Large intestine (tissue), 12 donors: ENCODE measurements at places on chromosomes 7 and 10. TPM values are rescaled to one million over a fixed set of nuclear protein-coding genes. Genes with fewer than 3 reads are reported as not detected.

- no peak for DNase-seq
Measured at GRCh38 chr10:71344154-71344925, 25.3 kb downstream of the SLC29A3 start.

- no peak for DNase-seq
Measured at GRCh38 chr7:105805447-105806019, 70.9 kb downstream of the ATXN7L1 start.

GRCh38 chr10:113041324-113041723 lies 91.3 kb downstream of the TCF7L2 start:
- no peak for DNase-seq

The C10orf105 gene
- 0.27 TPM for polyA plus RNA-seq

The SSC4D gene
- polyA plus RNA-seq: 1.2 TPM

DNA sequence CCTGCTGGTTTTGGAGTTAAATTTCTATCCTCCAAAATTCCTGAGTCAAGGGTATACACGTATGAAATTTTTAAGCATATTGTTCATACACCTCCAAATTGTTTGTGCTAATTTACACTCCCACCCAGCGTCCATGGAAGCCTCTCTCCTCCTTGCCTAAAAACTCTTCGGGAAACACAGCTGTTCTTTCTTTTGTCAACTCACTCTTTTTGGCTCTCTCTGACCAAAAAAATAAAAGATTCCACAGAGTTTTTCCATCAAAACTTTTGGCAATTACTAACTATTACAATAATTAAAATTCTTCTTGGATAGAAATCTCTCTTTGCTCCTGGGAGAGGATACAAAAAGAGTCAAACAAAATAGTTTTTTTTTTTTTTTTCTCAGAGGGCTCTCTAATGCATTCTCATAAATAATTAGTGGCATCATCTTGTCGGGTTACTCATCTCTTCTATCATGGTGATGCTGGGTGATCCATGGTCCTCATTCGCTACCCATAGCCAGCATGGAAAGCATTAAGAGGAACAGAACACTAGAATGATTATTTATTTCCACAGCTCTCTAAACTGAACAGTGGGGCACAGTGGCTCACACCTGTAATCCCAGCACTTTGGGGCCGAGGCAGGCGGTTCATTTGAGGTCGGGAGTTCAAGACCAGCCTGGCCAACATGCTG lies 310.7 kb downstream of the SFMBT2 start:
- no peak for DNase-seq

- DNase-seq: no peak
Measured at GRCh38 chr7:131899271-131900030, 343.0 kb upstream of the PODXL start.

The LIPK gene
- not detected for polyA plus RNA-seq

DNA sequence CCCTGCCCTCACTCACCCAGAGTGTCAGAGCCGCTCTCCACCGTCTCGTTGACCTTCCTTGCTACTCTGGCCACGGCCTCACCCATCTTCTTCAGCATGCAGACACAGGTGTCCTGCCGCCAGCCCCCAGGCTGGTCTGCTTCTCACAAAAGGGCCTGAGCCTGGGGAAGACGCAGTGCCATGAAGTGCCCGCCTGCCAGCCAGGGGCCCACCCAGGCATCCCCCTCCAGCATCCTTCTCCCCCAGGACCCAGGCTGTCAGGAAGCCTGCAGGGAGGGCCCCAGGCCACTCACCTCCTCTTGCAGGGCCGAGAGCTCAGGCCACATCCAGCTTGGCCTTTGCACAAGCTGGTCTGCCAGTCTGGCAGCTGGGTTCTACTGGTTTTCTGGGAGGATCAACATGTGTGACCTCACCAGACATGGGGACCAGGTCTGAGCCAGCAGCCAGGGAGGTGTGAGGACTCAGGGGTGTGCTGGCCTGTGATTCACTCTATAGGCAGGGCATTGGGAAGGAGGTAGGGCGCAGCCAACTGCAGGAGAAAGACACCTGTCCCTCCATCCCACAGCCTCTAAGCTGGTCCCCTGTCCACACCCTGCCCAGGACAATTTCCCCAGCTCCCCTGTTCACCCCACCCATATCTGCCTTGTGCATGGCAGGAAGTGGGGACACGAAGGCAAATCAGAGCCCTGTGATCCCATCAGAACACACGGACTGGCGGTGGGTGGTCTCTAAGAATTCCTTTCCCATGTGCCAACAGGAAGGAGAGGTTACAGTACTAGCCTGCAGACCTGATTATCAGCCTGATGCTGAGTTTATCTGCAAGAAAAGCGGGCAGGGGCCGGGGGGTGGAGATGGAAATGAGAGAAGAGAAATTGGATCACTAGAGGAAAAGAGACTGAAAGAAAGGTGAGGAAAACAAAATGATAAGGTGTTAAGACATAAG lies 5.7 kb downstream of the LRRC20 start:
- no peak for DNase-seq

DNA sequence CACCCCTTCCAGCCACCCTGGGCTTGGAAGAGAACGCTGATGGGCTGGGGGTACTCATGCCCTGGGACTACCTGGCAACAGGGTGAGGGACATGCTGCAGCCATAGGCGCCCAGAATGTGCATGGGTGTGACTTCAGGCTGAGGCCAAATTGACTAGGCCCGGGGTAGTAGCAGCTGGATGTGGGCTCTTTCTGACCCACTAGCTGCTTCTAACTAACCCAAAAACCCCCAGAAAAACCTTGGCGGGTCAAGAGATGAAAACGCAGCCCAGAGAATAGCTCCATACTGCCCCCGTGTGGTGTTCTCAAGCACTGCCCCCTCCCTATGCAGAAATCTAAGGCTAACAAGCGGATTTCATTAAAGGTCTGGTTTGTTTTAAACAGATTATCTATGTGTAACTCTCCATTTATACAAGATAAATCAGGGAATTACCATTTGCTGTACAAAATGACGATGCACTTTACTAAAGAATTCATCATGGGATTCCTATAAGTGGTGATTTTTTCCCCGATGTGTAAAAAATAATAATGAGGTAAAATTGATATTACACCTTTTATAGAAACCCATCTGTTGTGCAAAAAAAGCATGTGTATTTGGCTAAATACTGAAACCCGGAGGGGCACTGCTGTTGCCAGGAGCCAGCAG lies 4.2 kb downstream of the SMARCD3 start:
- DNase-seq: no peak
